Left cardiac atrium (tissue), 4 donors: ENCODE measurements at places on chromosomes 6 and 20. TPM values are rescaled to one million over a fixed set of nuclear protein-coding genes. Genes with fewer than 3 reads are reported as not detected.

The CST2 gene
- total RNA-seq: not detected

The CD40 gene
- total RNA-seq: 13.7 TPM

The CFB gene
- total RNA-seq: 113 TPM

The POM121L2 gene
- total RNA-seq: not detected

The HUS1B gene
- not detected for total RNA-seq

The SLC24A3 gene
- 2.1 TPM for total RNA-seq

The TRIM31 gene
- total RNA-seq: not detected

The EYS gene
- total RNA-seq: not detected

The CRISP2 gene
- not detected for total RNA-seq

The DUSP15 gene
- 4.2 TPM for total RNA-seq

The ECT2L gene
- 2.8 TPM for total RNA-seq

The KIF25 gene
- 0.34 TPM for total RNA-seq

The NHSL1 gene
- total RNA-seq: 32.1 TPM

The AK9 gene
- total RNA-seq: 7.6 TPM

The BFSP1 gene
- 0.68 TPM for total RNA-seq

The LCA5 gene
- total RNA-seq: 3.0 TPM

The SGK2 gene
- total RNA-seq: 7.9 TPM

The APOBEC2 gene
- total RNA-seq: 103 TPM

The LTA gene
- total RNA-seq: not detected

The RFX6 gene
- total RNA-seq: not detected

The IGF2R gene
- total RNA-seq: 50.1 TPM

The SPEF1 gene
- total RNA-seq: not detected

The SPAG4 gene
- 6.0 TPM for total RNA-seq

The RBPJL gene
- total RNA-seq: not detected

The MED23 gene
- total RNA-seq: 15.1 TPM

The TFAP2C gene
- total RNA-seq: 0.47 TPM
